ENCODE measurements at places on chromosomes 5 and 9.

DNA sequence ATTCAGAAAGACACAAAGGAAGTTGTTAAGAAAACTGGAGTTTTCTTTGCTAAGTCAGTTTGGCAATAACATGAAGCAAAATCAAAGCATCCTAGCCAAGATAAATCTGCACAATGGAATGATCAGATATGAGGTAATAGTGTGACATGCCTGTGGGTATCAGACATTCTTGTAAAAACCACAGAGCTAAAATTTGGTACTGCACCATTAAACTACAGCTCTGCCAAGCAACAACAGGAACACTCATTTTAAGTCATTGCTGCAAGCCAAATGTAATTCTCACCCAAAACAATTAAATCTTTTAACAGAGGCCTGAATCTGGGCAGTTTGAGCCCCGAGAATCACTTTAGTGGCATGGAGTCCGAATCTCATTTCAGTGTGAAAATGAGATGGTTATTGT, 96.6 kb downstream of the VCAN start:
- no peak for DNase-seq

- DNase-seq = no peak
Observed at GRCh38 chr5:180742727-180743126, 2.9 kb upstream of the OR2Y1 start.

- no peak for DNase-seq
Observed at GRCh38 chr5:175629261-175629660, 28.6 kb upstream of the HRH2 start.

DNA sequence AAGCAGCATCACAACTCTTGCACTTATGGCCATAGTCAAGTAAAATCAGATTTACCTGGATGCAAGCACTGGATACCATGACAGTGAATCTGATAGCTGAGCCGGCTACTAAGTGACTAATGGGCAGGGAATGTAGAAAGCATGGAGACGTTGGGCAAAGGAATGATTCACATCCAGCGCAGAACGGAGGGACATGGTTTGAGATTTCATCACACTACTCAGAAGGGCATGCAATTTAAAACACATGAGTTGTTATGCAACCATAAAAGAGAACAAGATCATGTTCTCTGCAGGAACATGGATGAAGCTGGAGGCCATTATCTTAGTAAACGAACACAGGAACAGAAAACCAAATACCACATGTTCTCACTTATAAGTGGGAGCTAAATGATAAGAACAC, 169.1 kb upstream of the PIK3R1 start:
- DNase-seq = no peak

DNA sequence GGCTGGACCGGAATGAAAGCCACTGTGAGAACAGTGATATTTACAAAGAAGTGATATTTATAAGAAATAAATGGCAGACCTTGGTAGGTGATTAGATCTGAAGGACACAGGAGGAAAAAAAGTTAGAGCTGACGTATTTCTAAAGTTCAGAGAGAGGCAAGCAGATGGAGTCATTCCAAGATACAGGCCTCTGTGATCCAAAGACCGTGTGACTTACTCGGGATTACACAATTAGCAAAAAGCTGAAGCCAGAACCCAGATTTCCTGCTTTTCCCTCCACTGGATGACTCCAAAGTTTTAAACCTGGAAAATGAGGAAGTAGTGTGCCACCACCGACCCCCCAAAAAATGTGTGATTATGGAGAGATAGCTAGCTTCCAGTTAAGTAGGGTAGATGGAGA, 3.1 kb upstream of the DOCK8 start:
- DNase-seq = no peak

DNA sequence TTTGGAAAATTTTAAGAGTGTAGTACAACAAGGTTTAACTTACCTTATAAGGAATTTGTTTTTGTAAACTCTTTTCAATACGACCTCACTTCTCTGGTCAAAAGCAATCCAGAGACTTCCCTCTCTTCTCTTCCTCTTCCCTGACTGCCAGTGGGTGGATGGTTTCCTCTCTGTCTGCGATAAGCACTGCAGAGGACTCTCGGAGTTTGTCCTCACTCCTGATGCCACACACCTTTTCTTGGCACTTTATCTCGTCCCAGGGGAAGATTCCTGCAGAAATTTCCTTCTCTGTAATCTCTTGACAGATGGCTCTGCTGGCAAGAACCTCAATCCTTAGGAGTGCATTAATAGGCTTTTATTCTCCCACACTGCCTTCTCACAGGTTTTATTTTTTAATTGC, 641.6 kb downstream of the NR2F1-AS1 start:
- no peak for DNase-seq

- peak; percentile 74 for DNase-seq
Observed at GRCh38 chr5:179166886-179167841, 107.0 kb downstream of the ZNF354C start.

DNA sequence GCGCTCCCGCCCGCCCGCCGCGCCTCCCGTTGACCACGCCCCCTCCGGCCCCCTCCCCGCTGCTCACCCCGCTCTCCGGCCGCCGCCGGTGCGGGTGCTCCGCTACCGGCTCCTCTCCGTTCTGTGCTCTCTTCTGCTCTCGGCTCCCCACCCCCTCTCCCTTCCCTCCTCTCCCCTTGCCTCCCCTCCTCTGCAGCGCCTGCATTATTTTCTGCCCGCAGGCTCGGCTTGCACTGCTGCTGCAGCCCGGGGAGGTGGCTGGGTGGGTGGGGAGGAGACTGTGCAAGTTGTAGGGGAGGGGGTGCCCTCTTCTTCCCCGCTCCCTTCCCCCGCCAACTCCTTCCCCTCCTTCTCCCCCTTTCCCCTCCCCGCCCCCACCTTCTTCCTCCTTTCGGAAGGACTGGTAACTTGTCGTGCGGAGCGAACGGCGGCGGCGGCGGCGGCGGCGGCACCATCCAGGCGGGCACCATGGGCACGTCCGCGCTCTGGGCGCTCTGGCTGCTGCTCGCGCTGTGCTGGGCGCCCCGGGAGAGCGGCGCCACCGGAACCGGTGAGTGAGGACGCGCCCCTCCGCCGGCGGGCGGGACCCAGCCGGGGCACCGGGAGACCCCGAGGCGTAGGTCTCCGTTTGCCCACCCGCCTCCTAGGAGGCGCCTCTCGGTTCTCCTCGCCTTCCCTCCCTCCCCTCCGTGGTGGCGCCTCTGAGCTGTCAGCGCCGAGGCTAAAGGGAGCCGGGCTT, at the start of gene VLDLR:
Gene VLDLR (plus strand): TSS at position 66 of the 739 bp plus-strand sequence. CDS start 403 bp downstream, at position 469.
- DNase-seq = peak; percentile 62

DNA sequence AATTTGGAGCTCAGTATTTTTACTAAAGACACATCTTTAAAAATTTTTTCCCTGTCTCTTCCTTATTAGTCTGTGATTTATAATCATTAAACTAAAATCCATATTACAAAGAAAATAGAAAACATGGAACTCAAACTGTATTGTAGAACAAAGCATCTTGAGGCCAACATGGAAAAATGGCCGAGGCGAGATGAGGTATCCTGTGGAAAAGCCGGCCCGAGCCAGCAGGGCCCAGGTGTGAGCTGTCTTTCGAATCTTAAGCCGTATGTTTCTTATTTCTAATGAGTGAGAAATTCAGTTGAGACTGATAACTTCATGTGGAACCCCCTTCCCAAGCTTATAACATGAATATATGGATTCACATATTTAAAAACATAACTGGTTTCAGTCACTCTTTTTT, 170.4 kb upstream of the OTULINL start:
- DNase-seq = no peak

DNA sequence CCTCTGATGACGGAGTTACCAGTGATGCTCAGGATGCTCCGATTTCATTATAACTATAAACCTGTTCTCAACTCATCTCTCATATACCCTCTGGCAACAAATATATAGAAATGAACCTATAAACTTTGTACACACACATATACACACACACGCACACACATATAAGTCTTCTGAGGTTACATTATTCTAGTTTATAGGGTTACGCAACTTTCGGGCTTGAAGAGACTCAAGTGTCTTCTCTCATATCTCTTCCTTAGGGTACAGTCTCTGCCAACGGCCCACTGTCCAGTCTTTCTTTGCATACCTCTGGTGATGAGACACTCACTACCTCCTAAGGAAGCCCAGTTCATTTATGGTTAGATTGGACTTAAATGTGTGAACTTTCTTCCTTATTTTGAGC, 69.4 kb upstream of the TBC1D2 start:
- DNase-seq = no peak

DNA sequence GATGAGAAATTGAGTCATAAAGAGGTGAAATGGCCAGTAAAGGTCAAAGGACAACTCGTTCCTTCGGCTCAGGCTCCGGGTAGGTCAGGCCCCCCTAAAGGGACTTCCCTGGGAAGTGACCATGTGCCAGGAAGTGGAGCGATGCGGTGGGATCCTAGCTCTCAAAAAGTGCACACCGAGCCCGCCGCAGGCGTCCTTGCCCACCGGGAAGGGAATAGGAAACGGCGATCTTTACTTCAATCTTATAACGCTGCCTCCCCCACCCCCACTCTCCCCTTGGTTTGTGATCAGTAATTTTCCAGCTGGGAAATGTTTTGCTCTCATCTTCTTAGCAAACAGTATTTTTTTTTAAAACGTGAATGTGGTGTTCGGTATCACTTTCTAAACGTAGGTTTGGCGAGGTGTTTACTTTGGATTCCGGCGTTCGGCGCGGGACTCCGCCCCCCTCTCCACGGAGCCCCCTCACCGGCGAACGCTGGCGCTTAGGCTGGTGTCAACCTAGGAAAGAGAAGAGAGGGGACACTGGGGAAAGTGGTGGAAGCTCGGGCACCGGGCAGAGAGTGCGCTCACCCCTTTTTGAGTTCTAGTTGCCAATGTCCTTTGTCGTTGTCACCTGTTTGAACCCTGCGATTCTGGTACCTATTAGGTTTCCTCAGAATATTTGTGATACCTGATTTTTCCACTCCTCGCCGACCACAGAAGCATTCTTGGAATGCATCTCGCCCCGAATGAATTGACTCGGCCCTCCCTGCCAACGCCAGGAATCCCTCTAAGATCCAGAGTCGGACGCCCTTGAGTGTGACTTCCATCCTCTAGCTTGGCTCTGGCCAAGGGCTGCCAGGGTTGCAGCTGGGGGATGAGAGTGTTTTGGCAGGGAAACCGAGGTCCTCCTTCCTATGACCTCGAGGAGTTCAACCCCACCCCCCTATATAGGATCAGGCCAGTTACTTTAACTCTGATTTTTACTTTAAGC, 1.8 kb upstream of the KLF4 start:
- peak; percentile 28 for DNase-seq

DNA sequence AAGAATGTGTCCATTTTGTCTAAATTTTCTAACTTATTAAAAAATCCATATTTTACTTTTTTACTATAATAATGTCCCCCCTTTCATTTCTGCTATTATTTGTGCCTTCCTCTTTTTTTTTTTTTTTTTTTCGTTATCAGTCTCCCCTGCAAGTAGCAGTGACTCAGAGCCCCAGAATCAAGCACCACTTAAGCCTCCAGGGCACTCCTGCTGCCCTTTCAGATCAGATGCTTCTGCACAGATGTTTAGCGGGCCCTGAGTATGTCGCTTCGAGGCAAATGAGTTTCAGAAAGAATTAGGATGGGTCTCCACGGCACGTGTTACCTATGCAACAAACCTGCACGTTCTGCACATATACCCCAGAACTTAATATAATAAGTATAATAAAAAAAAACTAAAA, 11.7 kb downstream of the MED7 start:
- DNase-seq = no peak

- no peak for DNase-seq
Observed at GRCh38 chr5:115930630-115931337, 31.5 kb upstream of the LVRN start.

DNA sequence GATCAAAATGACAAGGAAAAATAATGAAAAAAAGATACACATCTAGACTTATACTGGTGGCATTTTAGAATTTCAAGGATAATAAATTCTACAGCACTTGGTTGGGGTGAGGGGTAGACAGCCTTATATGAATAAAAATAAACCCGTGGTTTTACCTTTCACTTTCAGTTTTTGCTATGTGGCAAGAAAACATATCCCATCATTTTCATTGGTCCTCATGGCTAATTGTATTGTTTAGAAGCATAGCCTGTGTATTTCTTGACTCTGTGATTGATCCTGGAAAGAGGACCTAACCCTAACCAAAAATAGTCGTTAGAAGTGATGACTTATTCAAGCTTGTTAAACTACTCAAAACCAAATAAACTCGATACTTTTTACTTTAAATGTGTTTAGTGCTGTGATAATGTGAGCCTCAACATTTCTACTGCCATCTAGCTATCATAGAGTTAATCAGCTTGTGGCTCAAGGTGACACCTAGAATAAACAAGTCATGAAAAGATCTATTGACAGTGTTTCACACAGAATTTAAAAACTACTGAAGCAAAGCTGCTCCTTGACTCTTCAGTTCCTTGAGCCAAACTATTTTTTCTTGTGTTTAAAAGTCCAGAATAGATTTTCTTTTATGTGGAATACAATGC, 153.3 kb upstream of the IZUMO3 start:
- no peak for DNase-seq

DNA sequence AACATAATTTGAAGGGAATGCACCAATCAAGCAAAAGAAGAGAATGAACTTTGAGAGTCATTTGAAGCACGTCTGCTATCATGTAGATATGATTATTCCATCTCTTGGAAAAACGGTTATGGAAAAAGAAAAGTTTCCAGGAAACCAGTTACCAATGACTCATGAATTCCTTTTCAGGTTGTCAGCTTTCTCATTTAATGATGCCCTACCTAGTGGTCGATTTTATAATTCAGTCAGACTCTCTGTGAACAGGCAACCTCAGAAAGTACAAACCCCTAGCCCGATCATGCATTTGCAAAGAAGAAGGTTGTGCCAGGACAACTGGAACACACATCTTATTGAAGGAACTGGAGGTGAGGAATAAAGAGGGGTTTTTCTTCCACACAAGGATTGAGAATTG, 355.1 kb upstream of the GRIA1 start:
- DNase-seq = no peak

- DNase-seq = no peak
Observed at GRCh38 chr5:34051374-34051980, 8.5 kb upstream of the C1QTNF3 start.

GRCh38 chr9:38350529-38350928, 42.0 kb upstream of the ALDH1B1 start:
- DNase-seq = no peak

DNA sequence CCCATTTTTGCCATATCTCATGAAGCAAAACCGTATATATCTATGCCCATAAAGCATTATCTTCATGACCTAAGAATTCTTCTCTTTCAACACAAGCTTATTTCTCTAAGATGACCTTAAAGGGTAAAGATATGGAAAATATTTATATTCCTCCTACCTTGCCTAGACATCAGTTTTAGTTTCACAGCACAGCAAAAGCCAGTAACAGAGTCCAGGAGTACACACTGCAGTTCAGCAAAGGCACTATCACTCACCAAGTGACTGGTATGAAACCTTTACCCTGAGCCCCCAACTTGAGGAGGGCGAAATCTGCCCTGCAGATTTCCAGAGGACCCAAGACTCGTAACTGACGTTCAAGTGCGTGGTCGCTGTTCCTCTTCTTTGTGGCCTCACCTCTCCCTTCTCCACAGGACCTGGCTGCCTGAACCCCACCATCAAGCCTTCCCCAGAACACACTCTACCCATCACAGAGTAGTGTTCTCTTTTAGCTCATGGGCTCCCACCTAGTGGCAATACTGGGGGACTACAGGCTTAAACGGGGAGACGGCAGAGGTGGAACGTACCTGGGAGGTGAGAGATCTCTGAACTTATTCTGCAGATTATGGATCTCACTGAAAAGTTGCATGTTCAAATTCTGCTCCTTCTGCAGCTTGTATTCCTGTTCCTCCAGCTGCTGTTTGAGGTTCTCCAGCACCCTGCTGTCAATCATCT, 141.0 kb downstream of the CDK5RAP2 start:
- peak; percentile 62 for DNase-seq

Data from WTC11 (cell line).